IgD-negative memory B cell (primary cell): ENCODE measurements at places on chromosomes 11 and 22. TPM values are rescaled to one million over a fixed set of nuclear protein-coding genes. Genes with fewer than 3 reads are reported as not detected.

CALCA gene
- not detected for polyA plus RNA-seq

TENM4 gene
- polyA plus RNA-seq, result not detected

TEX12 gene
- polyA plus RNA-seq, result 0.20 TPM

CENPM gene
- polyA plus RNA-seq, result 28.7 TPM

SF1 gene
- polyA plus RNA-seq, result 170 TPM
